ENCODE measurements at places on chromosomes 4 and X. TPM values are rescaled to one million over a fixed set of nuclear protein-coding genes. Genes with fewer than 3 reads are reported as not detected.

- no peak for DNase-seq
Observed at GRCh38 chr4:14023896-14024295, 396.4 kb upstream of the BOD1L1 start.

DNA sequence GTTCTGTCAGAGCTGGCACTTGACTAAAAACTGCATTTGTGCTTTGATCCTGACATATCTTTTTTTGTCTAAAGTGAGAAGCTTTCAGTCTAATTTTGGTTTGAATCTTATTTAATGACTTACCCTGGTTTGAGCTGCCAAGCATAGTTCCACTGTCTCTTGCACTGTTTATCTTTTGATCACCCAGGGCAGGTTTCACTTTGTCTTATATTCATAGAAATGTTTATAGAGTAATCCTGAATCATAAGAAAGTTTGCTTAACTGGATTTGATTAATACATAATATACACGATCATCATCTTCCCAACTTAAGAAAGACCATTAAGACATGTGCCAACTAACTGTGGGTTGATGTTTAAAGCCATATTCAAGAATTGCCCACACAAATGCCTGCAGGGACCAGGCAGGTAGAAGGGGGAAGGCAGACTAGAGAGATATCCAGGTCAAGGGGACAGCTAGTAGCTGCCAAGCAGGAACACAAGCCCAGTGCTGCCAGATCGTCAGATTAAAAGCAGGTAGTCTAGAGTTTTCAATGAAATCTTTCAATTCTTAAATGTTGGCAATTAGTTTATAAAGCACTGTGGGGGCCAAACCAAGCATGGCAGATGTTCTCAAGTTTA lies 1.9 kb downstream of the GK start:
- no peak for DNase-seq

- DNase-seq, result no peak
Observed at GRCh38 chr4:21118301-21118700, 418.0 kb downstream of the PACRGL start.

DNA sequence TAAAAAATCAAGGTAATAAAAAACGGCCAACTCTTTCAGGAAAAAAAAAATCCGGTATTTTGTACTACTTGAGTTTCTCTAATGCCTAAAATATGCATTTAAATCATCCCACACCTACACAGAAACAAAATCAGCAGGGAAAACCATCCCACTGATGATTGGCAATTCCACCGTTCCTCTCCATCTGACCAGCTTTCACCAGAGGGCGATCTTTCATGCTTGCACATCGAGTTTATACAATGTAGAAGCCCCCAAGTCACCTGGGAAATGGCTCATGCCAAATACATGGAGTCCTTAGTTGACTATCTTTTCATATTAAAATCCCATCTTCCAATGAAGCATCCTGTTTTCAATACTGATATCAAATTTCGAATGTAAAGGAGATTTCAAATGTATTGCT lies 69.2 kb downstream of the PTCHD1 start:
- no peak for DNase-seq

DNA sequence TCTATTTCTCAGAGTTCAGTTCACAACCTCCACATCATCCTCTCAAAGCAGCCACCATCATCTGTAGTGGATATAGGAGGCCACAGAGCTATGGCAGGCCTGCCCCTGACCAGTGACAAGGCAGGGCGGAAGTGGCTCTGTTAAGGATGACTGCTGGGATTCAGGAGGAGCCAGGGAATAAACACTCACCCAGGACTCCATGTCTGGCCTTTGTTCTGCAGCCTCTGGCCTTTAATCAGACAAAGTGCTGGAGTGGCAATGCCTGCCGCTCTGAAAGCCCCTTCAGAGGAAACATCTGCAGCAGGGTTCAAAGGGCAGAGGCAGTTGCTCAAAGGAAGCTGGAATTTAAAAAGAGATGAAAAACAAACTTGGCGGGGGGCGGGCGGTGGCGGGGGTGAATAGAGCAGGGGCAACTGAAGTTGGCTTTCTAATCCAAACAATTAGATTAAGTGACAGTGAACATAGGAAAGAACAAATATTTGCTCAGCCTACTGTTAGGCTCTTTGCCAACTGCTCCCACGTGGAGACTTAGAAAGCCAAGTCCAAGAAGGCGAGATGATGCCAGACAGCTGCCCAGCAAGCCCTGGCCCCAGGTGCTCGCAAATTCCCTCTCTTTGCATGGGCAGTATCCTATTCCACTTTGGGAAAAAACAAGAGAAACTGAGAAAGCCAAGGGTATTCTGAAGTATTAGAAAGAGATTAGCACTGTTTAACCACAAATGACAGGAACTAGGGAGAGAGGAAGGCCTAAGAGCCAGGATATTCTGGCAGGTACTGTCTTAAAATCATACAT lies 5.5 kb downstream of the MPP1 start:
- peak; percentile 77 for DNase-seq

GRCh38 chrX:46611658-46612362 lies 38.2 kb downstream of the CHST7 start:
- DNase-seq, result no peak

GRCh38 chrX:153631907-153632594 lies 15.0 kb upstream of the DUSP9 start:
- DNase-seq, result no peak

DNA sequence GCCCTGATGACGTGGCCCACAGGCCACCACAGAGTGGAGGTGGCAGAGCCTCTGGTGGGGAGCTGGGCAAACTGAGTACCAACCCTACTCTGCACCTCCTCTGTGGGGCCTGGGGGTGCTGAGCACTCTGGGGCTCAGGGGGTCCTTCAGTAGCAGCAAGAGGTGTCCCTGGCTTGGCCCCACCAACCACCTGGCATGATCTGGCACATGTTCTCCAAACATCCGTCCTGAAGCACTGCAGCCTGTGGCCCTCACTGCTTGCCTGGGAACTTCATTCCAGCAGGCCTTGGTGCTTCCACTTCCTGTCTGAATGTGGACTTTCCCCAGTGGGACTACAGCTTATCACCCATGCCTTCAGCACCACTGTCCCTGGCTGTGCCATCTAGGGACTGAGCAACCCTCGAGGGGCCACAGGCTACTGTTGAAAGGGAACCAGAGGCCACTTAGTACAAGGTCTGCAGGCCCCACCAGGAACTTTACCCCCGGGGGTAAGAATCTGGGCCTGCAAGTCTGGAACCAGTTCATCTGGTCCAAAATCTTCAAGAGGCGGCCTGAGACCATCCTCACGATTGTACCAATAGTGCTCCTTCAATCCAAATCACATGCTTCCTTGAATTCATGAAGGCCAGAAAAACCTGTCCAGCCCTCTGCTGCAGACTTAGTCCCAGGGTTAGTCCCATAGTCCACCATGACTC lies 13.2 kb downstream of the TNIP2 start:
- DNase-seq, result no peak

- no peak for DNase-seq
Observed at GRCh38 chrX:85905851-85906250, 141.5 kb downstream of the CHM start.

- no peak for DNase-seq
Observed at GRCh38 chrX:39816871-39817731, 280.7 kb downstream of the BCOR start.

Gene IGSF1
- 0.33 TPM for total RNA-seq

- no peak for DNase-seq
Observed at GRCh38 chr4:163651761-163652160, 157.3 kb downstream of the TMA16 start.

Measured in body of pancreas (tissue), 4 donors.